ENCODE measurements at places on chromosomes 3 and 15.

DNA sequence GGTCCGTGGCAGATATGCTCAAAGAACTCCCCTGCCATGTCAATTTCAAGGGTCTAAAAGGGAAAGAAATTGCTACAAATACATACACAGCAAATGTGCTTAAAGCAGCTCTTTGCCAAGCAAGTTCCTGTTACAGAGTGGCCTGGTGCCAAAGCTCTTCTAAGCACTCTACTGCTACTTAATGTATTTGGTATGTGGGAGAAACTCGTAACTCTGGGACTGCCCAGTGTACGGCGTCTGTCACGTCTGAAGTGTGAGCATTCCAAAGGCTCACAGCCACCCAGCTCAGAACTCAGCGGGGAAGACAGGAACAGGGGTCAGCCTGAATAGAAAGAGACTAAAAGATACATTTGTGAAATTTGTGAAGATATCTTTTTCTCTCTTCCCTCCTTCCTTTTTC lies 54.6 kb downstream of the RBMS3 start:
- DNase-seq = peak; percentile 98

DNA sequence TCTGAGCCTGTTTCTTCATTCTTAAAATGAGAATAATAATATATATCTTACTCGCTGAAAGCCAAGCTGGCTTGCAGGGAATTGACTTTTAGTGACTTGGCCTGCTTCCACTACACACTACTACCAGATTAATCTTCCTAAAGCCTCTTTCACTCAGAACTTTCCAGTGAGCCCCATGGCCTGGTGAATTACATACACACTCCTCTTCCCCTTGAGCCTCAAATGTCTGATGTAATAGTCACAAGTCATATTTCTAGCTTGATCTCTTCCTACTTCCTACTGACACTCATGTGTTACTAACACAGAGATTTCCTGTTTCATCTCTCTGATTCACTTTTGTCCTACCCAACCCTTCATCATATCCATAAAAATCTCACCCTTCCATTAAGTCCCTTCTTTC lies 82.7 kb upstream of the SOX2 start:
- DNase-seq = peak; percentile 35

GRCh38 chr15:52052066-52052935 lies 33.3 kb downstream of the MAPK6 start:
- no peak for DNase-seq

DNA sequence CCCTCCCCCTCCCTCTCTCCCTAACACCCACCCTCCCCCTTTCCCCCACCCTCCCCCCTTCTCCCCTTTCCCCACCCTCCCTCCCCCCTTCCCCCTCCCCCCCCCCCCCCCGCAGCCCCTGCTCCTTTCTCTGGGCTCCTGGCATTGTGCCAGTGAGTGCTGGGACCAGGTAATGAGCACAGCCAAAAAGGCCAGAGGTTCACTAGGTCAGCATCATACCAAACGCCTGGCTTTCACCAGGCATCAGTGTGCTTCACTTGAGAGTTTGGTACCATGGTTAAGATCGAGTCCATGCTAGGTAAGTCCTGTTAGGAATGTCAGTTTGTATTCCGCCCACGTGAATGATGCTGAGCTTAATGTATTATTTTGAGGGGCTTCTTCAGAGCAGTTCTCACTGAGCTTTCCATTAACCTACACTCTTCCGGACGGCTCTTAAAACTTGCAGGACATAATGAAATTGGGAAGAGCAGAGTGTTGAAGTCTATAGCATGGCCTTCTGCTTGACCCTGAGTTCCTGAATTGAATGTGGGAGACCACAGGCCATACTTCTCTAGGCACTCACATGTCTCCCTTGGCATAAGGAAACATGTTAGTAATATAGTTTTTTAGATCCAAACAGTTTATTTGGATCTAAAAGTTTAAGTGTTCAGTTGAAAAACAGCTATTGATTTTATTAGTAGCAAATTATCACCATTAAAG lies 45.6 kb downstream of the SENP2 start:
- DNase-seq = no peak

GRCh38 chr3:171013822-171014748 lies 12.4 kb downstream of the SLC2A2 start:
- DNase-seq = no peak

DNA sequence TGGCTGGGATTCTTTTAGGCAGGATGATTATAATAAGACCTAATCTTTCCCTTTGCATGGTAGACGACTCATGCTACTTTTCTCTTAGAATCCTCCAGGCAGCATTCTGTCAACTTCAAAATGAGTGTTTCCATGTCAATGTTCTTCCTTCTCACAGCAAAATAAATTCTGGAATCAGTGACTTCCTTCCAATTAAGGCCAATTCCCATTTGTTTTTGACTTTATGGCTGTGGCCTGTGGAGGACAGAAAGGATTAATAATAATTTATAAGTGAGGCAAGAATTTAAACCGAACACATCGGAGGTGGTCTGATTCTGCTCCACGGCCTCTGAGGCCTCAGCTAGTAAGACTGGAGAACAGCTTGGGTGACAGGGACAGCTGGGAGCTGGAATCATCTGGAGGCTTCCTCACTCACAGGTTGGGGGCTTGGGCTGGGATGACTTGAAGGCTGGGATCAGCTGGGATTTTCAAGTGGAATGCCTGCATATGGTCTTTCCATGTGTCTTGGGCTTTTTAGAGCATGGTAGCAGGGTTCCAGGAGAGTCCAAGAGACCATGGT lies 241.8 kb upstream of the MCTP2 start:
- DNase-seq = no peak

GRCh38 chr3:98741121-98741716 lies 21.9 kb upstream of the ST3GAL6 start:
- peak; percentile 34 for DNase-seq

- no peak for DNase-seq
Measured at GRCh38 chr3:113293348-113293747, 82.0 kb downstream of the BOC start.

DNA sequence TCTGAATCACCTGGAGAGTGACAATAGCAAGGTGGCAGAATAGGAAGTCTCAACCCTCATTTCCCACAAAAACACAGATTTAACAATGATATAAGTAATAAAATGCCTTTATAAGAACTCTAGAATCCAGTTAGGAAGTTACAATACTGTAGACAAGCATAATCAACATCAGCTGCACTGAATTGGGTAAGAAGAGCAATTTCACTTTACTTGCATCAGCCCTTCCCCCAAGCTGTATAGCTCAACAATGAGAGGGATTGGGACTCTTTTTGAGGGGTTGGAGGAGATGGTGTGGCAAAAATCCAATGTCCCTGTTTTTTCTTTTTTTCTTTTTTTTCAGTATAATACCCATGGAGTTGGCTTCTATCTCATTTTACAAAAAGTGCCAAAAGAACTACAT lies 63.1 kb downstream of the SERP1 start:
- DNase-seq = no peak

DNA sequence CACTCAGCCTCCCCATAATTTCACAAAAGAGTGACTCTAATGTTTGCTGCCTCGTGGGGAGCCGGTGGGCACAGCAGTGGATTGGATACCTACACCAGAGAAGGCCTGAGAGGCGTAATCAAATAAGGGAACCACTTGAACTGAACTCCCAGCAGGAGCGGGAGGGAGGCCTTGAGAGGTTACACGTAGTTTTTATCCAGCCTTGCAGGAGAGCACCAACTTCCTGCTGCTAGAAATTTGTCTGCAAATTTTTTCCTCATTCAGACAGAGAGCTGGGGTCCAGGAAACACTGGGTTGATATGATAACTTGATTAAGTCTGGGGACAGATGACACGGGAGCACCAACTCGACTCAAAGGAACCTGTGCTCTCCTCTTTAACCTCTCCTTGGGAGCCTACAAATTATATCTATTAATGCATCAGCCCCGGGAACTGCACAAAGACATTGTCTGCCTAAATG lies 69.8 kb downstream of the HES1 start:
- DNase-seq = peak; percentile 21

- DNase-seq = no peak
Measured at GRCh38 chr15:38349251-38349650, 96.6 kb downstream of the SPRED1 start.

- DNase-seq = no peak
Measured at GRCh38 chr15:73870700-73871408, 2.5 kb upstream of the TBC1D21 start.

DNA sequence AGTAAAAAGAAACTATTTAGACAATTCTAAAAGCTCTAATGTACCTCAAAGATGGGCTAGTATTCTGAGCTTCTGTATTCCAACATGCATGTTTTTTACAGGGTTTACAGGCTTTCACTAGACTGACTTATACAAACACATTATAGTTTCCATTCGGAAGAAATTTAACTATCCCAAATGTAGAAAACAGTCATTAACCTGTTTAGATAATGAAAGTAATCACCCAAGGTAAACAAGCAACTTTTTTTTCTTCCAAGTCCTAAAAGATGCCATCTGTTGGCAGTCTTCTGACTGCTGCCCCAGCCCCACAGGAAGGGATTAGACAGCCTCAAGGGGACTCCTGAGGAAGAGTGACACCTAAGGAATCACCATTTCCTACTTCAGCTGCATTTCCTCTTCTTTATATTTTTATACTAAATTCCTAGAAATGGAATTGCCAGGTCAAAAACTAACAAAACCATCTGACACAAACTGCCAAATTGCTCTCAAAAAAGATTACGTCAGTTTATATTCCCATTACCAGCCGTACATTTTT lies 25.5 kb downstream of the SIN3A start:
- no peak for DNase-seq

DNA sequence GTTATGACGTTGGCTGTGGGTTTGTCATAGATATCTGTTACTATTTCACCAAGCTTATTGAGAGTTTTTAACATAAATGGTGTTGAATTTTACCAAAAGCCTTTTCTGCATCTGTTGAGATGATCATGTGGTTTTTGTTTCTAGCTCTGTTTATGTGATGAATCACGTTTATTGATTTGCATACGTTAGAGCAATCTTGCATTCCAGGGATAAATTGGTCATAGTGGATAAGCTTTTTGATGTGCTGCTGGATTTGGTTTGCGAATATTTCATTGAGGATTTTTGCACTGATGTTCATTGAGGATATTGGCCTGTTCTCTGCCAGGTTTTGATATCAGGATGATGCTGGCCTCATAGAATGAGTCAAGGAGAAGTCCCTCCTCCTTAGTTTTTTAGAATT lies 117.8 kb downstream of the DOCK3 start:
- no peak for DNase-seq

DNA sequence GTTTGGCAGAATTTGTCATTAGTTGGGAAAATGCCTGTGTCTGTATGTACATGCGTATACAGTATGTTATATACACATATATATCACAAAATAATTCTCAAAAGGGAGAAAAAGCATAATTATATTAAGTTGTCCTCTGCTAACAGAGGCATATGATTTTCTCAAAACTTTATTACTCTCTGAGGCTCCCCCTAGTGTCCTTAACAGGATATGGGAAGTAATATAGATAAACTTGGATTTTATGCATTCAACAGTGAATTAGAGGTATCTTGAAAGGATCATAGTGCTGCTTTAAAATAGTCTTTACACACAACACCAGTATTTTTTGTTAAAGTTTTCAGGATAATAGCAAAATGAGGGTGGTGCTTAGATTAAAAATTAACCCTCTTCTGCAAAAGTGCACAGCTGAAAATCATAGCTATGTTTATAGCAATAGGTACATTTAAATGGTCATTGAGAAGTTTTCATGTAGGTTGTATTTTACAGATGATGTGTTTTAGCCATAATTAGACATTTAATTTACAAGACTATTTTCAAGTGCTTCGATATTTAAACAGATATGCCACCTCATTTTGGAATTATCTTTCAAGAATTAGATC lies 454.0 kb upstream of the ROBO2 start:
- DNase-seq = peak; percentile 11

DNA sequence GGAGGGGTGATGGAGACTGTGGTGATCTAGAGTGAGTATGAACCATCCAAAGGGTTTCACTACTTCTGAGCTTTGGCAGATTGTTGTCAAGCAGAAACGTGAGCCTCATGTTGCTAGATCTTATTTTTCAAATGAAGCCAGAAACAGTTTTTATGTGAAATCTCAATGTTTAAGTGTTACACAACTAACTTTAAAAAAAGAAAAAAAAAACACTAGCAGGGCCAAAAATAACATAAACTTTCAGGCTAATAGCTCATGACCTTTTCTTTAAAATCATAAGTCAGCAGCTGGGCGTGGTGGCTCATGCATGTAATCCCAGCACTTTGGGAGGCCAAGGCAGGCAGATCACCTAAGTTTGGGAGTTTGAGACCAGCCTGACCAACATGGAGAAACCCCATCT lies 2.1 kb upstream of the HTR3D start:
- no peak for DNase-seq

GRCh38 chr3:128462341-128462910 lies 4.3 kb downstream of the DNAJB8 start:
- no peak for DNase-seq

GRCh38 chr3:172919297-172919683 lies 168.8 kb downstream of the ECT2 start:
- no peak for DNase-seq

- no peak for DNase-seq
Measured at GRCh38 chr3:116871905-116872304, 162.3 kb downstream of the TUSC7 start.

DNA sequence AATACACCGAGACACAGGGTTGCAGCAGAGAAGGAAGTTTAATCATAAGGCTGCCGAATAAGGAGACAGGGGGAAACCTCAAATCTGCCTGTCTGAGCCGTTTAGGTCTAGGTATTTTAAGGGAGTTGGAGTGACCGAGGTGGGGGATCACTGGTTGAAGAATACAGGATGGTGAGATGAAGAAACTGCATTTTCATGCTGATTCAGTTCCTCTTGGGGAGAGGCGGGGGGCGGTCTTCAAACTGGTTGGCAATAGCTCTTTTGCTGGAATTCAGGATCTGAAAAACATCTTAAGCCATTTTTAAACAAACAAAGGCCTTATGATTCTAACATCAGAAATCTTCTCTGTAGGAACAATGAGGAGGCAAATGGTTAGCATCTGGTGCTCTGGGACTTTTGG lies 699.5 kb upstream of the CFAP20DC start:
- DNase-seq = no peak

DNA sequence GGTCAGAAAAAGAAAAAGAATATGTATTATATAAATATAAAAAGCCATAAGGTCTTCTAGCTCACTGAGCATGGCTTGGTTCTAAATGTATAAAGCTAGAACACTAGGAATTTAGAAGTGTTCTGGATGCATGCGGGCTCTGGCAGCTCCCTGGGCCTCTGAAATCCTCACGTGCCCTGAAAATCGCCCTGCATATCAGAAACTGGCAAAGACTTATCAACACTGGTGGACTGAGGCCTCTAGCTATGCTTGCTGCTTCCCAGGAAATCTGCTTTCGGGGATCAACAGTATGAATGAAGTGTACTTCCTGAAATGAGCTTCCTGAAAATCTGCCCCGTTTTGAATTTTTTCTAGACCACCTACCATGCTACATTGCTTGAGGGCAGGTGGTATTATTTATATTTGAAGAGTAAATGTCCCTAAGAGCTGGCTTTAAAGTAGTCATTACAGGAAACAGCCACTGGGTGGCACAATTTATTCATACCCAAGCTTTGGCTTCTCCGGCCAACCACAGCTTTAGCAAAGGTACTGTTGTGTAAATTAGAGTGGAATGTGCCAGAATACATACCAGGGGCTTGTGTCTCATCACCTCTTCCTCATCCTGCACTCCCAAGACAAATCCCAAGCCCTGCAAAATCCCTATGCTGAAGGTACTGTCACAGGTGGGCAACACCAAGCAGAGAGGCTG lies 17.7 kb downstream of the CRTAP start:
- DNase-seq = peak; percentile 78

GRCh38 chr3:124887177-124887931 lies at the start of gene ITGB5:
TSS of gene ITGB5 (minus strand) at chr3:124887365. CDS start at chr3:124887000, 365 bp downstream.
- DNase-seq = peak; percentile 82

GRCh38 chr3:172625404-172625803 lies 85.5 kb downstream of the NCEH1 start:
- DNase-seq = no peak

Measured in astrocyte of the spinal cord (primary cell).